ENCODE measurements at places on chromosomes 6 and 20.

- DNase-seq: no peak
Observed at GRCh38 chr20:17845701-17846475, 122.7 kb downstream of the SNX5 start.

DNA sequence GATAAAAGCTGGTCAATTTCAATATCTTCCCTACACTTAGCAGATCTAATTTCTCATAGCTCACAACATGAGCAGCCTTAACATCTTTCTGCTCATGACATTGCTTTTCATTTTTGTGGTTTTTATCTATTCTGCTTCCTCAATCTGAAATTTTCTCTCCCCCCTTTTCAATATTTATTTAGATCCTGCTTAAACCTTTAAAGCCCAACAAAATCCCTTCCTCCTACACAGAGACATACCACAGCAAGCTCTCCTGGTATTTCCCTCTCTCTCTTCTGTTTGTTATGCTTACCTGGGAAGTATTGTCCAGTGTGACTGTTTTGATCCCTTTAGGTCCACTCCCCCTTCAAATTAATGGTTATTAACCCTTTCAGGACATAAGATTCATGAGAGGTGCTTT lies 582.5 kb downstream of the RFPL4B start:
- DNase-seq: no peak

DNA sequence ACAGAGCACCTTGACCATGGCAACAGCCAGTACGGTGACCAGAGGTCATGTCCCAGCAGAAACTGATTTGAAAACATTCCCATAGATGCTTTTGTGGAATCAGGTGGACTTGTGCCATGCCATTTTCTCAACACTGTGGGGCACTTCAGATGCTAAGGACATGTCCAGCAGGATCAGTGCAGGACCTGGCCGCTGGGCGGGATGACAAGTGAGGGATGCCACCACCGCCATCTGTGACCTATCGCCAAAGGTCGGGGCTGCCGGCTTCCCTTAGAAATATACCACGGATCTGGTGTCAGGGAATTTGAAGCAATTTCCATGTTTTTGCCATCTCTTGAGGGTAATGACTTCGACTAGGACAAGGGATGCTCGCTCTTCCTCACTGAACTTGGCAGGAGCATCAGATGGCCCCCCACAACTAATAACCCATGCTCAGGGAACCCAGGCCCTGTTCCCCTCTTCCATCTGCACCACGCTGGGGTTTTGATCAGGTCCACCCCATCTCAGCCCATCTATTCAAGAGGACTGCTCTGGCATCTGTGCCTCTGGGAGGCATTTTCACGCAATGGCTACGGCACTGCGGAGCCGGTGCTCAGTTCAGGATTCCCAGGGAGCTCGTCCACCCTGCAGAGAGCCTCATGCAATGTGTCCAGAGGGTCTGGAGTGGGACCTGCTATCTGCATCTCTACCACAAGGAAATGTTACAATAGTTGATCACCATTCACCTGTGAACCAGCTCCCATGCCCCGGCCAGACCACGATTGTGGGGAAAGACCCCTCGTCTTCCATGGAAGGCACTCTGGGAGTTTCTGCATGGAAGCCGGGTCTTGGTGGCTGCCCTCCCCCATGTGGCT lies 302.6 kb downstream of the TAF4 start:
- no peak for DNase-seq

DNA sequence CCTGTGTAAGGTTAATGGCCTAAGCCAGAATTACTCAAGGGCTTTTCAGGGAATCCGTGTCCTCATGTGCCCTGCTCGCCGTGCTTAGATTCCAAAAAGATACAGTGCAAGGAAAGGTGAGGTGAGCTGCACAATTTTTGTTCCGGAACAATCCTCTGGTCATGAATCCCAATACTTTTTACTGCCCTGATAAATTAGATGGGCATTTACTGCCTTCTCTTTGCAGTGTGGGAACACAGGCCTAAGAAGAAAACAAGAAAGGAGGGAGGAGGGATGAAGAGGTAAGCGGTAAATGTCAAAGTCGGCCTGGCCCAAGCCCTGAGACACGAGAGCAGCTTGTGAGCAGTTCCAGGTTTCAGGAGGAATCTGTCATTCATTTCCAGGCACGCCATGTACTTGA lies 390.9 kb upstream of the SULF2 start:
- no peak for DNase-seq

DNA sequence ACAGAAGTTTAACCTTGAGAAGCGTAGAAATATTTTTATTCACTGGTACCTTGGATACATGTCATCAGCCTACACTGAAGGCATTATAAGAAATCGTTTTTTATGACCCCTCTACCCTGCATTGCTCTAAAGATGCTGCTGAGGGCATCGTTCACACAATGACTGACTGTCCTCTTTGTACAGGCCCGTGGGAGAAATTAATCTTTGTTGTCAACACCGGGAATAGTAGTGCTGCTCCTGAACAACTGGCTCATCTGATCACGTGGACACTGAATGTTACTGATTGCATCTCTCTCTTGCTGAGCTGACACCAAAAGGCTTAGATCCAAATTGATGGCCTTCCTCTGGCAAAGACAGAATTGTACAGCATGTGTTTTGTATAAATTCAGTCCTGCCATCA lies 157.1 kb upstream of the SMLR1 start:
- DNase-seq: peak; percentile 19

GRCh38 chr20:50904067-50904570 lies 27.1 kb downstream of the ADNP start:
- no peak for DNase-seq

DNA sequence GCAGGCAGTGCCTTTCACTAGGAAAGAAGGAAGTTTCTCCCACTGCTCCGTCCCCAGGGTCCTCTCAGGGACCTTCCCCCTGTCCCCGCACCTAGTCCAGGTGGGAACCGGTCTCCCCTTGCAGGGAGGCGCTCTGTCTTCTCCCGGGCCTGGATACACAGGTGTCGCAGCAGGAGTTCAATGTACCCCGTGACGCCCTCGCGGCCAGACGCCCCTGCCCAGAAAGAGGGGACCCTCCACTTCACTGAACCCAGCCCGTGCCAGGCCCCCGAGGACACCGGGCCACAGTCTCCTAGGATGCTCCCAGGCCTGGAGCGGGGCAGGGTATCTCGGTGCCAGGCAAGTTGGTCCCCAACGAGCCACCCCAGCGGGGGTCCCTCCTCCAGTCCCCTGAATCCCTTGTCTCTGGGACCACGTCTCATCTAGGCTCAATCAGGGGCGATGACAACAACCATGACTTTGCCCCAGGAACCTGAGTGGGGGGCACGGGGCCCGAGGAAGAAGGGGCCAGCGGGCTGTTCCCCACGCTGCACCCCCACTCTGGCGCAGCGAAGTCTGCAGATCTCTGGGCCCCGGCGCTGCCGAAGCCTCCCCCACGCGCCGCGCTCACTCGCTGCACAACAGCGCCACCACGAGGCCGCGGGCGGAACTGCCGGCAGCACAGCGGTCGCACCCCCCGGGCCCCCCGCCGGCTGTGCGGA lies 103.0 kb downstream of the EDN3 start:
- DNase-seq: no peak

DNA sequence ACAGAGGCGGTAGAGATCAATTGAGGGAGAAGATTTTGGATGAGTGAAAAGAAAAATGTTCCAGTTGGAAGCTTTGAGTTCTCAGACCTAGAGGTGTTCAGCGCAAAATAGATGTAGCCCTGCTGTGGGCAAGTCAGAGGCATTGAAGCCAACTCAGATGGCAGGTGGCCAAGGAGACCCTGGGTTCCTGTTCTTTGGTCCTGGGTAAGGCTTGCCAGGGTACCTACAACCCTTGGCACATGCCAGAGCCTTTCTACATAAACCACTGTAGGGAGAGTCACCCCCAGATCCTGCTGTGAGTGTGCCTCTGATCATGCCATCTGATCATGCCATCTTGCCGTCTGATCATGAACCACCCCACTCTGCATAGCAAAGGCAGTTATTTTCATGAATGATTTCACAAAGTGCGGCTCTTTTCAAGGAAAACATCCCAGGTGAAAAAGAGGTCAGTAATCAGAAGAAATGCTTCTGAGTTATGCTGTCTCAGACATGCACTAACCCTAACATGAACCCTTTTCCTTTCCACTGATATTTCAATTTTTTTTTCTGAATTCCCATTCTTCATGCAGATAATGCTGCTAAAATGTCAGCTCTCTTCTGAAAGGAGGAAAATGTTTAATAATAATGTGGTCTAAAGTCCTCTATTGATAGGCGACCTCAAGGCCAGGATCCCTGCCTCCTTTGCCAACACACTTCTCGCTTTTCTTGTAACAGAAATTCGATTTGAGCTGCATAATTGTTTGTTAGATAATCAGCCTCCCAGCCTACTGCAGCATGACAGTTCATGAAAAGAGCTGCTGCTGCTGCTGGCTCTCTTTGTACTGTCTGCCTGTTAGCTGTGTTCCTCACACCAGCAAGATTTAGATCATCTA lies 153.6 kb downstream of the MTHFD1L start:
- no peak for DNase-seq

DNA sequence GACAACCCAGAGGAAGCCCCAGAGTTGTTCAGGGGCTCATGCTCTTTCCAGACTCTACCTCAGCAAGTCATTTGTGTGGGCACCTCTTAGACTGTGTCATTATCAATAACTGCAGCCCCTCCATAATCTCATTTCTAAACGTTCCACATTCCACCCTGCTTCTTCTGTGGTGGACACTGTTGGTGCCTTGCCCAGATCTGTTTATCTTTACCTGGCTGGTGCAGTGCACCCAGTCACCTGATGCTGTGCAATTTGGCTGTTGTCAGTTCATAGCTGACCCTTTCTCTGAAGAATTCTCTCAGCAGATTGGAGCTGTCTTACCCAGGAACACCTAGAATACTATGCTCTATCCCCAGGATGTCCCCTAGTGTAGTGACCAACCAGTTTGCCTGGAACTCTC lies 80.0 kb downstream of the ATRN start:
- DNase-seq: no peak

DNA sequence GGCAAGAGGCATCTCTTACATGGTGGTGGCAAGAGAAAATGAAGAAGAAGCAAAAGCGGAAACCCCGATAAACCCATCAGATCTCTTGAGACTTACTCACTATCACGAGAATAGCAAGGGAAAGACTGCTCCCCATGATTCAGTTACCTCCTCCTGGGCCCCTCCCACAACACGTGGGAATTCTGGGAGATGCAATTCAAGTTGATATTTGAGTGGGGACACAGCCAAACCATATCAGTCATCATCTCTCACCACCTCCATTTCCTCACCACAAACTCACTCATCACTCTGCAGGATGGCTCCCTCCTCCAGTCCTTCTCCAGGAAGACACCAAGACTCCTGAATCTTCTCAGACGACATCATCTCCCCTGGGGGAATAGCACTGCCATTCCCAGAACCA lies 25.8 kb upstream of the SLC16A10 start:
- DNase-seq: no peak

GRCh38 chr6:14474816-14475215 lies 357.2 kb downstream of the CD83 start:
- DNase-seq: no peak

GRCh38 chr20:942611-943010 lies 26.5 kb upstream of the ANGPT4 start:
- no peak for DNase-seq

DNA sequence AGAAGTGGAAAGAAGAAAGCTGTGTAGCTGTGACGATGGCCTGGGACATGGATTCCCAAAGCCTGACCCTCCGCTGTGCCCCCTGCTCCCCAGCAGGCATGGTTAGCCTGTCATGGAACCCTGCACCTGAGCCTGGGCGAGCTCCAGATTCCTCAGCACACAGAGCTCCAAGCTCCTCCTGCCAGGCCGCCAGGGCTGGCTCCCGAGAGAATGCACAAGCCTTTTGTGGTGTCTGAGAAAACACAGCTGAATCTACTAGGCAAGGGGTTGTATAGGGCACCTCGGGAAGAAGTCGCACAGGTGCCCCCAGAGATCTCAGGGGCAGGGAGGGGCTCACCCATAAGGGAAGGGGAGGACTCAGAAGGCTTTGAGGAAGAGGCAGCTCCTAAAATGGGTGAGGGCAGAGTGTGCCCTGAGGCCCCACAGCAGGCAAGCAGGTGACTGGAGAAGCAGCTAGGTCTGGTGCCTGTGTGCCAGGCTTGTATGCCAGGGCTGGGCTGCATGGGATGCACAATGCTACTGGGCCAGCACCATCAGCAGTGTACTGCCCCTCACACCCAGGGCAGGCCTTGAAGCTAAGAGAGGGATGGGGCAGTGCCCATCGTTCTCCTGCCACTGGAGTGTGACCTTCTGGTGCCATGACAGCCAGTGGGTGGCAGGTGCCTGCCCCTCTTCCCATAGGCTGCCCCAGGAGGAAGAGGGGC lies 64.3 kb upstream of the CD93 start:
- no peak for DNase-seq

GRCh38 chr6:52577778-52578463 lies 1.1 kb upstream of the TRAM2 start:
- DNase-seq: no peak

DNA sequence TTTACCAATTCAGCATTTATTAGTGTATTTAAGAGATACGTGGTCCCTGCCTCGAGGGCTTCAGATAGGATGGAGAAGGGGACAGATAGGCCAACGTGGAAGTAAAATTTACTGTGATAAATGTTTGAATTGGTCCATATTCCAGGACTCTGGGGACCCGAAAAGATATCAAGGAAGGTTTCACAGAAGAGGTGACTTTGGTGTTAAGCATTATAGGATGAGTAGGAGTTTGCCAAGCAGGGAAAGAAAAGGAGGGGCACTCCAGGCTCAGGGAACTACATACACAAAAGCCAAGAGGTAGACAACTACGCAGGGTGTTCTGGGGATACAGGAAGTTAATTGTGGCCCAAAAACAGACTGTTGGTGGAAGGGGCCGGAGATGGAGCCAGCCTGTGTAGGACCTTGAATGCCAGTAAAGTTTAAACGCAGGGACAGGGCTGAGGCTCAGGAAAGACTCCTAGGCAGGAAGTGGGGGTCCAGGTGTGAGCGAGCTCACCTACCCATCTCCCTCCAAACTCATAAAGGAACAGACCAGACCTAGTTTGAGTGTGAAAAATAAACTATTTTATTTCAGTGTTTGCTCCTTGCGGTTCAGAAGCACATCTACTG lies 37.0 kb downstream of the TGM2 start:
- no peak for DNase-seq
